ENCODE measurements at places on chromosomes 6 and 20. TPM values are rescaled to one million over a fixed set of nuclear protein-coding genes. Genes with fewer than 3 reads are reported as not detected.

The SPAG4 gene
- total RNA-seq, result 6.3 TPM

The SRMS gene
- total RNA-seq, result not detected

The NTSR1 gene
- not detected for total RNA-seq

The ZNF391 gene
- 0.71 TPM for total RNA-seq

The TMEM170B gene
- 1.6 TPM for total RNA-seq

The PAK5 gene
- not detected for total RNA-seq

The CST4 gene
- not detected for total RNA-seq

The HRH3 gene
- total RNA-seq, result not detected

The PSORS1C2 gene
- not detected for total RNA-seq

The PDYN gene
- total RNA-seq, result not detected

The ADNP gene
- total RNA-seq, result 55.0 TPM

The ACOT8 gene
- 24.4 TPM for total RNA-seq

The TCF21 gene
- not detected for total RNA-seq

The BPIFB2 gene
- not detected for total RNA-seq

The MDFI gene
- total RNA-seq, result not detected

The PREX1 gene
- 167 TPM for total RNA-seq

The PDE10A gene
- total RNA-seq, result not detected

The SLC35F1 gene
- total RNA-seq, result not detected

The NCR2 gene
- 1.0 TPM for total RNA-seq

The LY6G6F gene
- not detected for total RNA-seq

The C20orf202 gene
- total RNA-seq, result not detected

The HSF2 gene
- total RNA-seq, result 14.3 TPM

The CYP39A1 gene
- not detected for total RNA-seq

The TSHZ2 gene
- total RNA-seq, result 0.05 TPM

The GJA1 gene
- total RNA-seq, result not detected

The LIN28B gene
- not detected for total RNA-seq

The SRSF6 gene
- 164 TPM for total RNA-seq

The PAX1 gene
- total RNA-seq, result not detected

The RNF144B gene
- 2.0 TPM for total RNA-seq

The RNF217 gene
- 3.6 TPM for total RNA-seq

The PRSS35 gene
- total RNA-seq, result not detected

The HSPA12B gene
- not detected for total RNA-seq

The VSX1 gene
- not detected for total RNA-seq

The DCDC2 gene
- total RNA-seq, result not detected

The ZNF217 gene
- 39.9 TPM for total RNA-seq

The CRISP2 gene
- total RNA-seq, result not detected

The MYBL2 gene
- total RNA-seq, result 109 TPM

The MCUR1 gene
- 42.9 TPM for total RNA-seq

The TMEM63B gene
- total RNA-seq, result 22.2 TPM

The SRSF12 gene
- 0.17 TPM for total RNA-seq

Measured in natural killer cell treated with Interleukin-12 subunit alpha and Interleukin-12 subunit beta and Interleukin-15 and Interleukin-18, amount 100 ng/mL, for 72 hours (primary cell).